Activated T-helper 9 cell treated with anti-CD3 and anti-CD28 coated beads, Interleukin-2, amount 50 U/mL, for 16 hours (primary cell): ENCODE measurements at places on chromosomes 1 and 21.

DNA sequence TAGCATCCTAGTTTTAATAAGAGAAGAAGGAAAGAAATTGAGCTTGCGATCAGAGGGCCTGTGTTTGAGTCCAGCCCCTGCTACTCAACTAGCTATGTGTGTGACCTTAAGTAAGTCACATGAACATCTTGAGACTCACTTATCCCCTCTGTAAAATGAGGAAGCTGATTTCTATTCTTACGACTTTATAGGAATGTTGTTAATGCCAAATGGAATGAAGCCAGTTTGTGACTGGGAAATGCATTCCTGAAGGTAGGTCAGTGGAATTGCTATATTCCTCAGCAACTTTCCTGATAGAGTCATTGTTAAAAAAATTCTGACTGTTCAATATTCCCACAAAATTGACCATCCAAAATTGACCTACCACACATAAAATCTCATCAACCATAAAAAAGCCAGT lies 14.9 kb downstream of the FASLG start:
- DNase-seq = no peak

- no peak for DNase-seq
These were observed 361.4 kb upstream of the PTBP2 start for GRCh38 chr1:96360036-96360795.

GRCh38 chr1:68384321-68384813 lies 65.4 kb downstream of the RPE65 start:
- no peak for DNase-seq

GRCh38 chr1:116915086-116915661 lies 5.5 kb downstream of the PTGFRN start:
- DNase-seq = no peak

GRCh38 chr1:246583448-246584185 lies 17.4 kb downstream of the CNST start:
- DNase-seq = no peak

GRCh38 chr1:203771901-203772301 lies 6.9 kb downstream of the LAX1 start:
- DNase-seq = no peak

GRCh38 chr1:12113433-12114339 lies 50.6 kb downstream of the TNFRSF8 start:
- no peak for DNase-seq

GRCh38 chr1:58592522-58593134 lies 15.6 kb upstream of the TACSTD2 start:
- DNase-seq = no peak

DNA sequence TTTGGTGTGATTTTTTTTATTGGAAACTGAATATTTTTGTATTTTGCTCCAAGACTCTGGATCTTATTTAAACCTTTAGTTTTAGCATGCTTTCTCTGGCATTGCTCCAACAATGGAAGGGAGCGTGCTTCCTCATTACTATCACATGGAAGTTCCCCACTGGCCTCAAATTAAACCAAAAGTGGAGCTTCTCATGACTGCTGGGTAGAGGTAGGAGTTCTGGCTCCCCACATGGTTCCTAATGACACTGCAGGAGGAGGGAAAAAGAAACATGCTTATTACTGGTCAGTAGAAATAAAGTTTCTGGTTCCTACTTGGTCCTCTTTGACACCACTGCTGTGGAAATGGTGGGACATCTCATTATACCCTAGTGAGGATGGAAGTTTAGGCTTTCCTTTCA lies 310.5 kb downstream of the PTGER3 start:
- DNase-seq = no peak

GRCh38 chr1:204321665-204322064 lies 38.1 kb downstream of the PLEKHA6 start:
- DNase-seq = no peak

GRCh38 chr1:62352387-62352786 lies 33.2 kb upstream of the KANK4 start:
- no peak for DNase-seq

DNA sequence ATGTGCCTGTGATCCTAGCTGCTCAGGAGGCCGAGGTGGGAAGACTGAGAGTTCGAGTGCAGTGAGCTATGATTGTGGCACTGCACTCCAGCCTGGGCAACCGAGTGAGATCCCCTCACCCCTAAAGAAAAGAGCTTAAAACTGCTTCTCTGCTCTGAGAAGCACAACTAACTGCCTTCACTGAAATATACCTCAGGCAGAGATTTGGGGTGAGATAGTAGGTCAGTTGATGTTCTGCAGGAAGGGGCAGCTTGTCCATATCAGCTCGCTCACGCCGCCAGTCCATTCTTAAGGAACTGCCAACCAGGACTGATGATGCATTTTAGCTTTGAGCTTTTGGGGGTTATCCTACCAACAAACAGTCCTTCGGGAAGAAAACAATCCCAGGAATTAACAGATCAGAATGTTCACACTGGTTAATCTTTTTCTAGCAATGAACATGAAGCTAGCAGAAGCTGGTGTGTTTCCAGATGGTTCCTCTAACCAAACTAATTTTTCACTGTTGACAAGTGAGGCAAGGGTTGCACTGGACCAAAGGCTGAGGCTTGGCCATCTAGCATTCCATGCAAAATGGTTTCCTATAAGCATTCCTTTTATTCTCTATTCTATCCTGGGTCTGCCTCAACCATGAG lies 31.6 kb downstream of the LHX4 start:
- DNase-seq = no peak
